Transverse colon (tissue), 4 donors: ENCODE measurements at places on chromosomes 11 and 22. TPM values are rescaled to one million over a fixed set of nuclear protein-coding genes. Genes with fewer than 3 reads are reported as not detected.

Gene DERL3
- 1.9 TPM for total RNA-seq

DNA sequence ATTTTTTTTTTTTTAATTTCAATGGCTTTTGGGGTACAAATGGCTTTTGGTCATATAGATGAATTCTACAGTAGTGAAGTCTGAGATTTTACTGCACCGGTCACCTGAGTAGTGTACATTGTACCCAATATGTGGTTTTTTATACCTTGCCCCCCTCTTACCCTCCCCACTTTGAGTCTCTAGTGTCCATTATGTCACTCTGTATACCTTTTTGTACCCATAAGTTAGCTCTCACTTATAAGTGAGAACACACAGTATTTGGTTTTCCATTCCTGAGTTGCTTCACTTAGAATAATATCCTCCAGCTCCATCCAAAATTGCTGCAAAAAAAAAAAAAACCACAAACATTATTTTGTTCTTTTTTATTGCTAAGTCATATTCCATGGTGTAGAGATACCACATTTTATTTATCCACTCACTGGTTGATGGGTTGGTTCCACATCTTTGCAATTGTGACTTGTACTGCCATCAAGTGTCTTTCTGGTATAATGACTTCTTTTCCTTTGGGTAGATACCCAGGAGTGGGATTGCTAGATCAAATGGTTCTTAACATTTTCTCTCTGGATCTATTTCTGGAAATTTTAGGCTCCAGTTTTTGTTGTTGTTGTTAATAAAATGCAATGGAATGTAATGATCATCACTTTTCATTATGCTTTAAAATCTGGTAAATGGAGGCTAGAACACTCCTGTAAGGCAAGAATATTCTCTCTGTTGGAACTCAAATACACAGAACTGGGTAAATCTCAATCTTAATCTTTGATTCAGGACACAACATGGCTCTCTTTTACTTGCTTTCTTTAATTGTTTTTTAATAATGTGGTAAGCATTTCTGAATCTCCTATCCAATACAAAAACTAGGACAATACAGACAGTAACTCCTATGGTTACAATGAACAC lies 10.3 kb downstream of the NEAT1 start:
- peak; percentile 3 for DNase-seq

DNA sequence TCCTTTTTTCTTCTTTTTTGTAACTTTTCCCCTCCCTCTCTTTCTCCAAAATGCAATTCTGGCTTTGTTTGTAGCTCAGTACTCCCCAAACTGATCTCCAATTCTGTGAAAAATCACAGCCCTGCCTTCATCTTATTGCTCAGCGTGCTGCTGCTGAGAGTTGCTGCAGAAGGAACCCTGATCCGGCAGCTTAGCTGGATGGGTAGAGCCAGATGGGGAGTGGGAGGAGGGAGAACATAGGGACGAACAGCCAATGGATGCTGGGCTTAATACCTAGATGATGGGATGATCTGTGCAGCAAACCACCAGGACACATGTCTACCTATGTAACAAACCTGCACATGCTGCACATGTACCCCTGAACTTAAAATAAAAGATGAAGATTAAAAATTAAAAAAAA lies 47.5 kb upstream of the E2F8 start:
- DNase-seq = no peak

- no peak for DNase-seq
These were observed 49.7 kb downstream of the TRIOBP start for GRCh38 chr22:37746366-37747079.

DNA sequence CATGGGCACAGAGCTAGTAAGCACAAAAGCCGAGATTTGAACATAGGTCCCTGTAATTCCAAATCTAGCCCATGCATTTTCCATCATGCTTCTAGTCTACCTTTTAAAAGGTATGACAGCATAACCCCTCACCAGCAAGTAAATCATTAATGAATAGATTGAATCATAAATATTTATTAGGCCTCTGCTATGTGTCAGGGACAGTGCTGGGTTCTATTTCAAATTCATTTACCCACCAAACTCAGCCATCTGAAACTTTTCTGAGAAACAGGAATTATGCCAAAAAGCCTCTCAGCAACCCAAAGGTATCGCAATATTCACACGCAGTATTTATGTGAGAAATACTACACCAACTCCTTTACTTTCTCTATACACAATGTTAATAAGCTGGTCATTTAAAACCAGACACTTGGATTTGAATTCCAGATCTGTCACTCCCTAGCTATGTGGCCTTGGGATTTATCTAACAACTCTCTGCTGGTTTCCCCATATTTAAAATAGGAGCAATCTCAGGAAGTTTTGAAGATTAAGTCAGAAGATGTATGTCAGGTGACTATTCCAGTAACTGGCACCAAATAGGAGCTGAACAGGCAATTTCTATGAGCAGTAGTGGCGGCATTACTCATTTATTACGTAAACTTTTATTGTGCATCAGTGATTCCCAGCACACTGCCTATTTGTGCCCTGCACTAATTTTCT lies 191.4 kb downstream of the TENM4 start:
- DNase-seq = no peak

Gene CHRNA10
- total RNA-seq = not detected

DNA sequence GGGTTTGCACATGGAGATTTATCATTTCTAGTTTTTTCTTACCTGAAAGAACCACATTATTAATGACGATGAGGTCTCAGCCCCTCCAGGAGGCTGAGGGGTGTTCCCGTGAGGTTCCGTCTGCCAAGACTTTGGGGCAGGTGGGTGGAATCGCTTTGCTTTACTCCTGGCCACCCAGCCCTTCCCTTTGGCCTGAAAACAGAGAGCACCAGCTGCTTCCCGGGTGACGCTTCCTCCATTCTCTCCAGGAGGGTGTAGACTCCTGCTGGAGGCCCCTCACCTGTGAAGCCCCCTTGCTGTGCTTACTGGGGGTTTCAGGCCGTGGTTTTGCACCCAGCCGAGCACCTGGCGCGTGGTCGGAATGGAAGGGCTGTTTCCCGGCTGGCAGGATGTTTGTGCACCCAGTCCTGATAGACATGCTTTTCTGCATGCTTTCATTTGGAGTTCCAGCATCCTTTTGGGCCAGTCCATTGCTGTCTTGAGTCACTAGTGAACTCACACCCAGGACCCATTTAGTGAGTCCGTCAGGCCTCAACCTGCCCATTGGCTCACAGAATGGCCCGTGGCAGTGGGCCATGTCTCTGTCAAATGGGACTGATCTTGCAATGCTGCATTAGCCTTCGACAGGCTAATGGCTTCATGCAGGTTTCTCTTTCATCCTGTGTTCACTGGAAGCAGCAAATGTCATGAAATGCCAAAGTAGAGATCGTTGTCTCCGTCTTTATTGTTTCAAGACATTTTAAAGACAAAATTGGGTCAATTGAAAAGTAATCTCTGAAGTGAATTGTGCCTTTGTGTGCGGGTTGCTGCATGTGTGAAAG lies 360.8 kb downstream of the TBC1D22A start:
- DNase-seq = no peak

Gene HOATZ
- total RNA-seq = not detected

DNA sequence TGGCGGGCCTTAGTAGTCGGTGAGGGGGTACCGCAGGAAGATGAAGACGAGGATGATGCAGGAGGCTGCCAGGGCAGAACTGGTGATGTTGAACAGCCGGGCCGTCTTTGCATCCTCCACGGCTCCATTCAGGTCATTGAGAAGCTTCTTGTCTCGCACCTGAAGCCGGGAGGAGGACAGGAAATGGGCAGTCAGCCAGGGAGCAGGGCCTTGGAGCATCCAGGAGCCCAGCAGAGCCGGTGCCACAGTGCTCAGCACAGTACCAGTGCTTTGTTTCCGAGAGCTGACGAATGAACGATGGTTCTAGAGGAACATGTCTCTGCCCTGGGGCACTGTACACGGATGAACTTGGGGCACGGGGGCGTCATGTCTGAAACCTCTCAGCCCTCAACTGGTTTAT lies 15.1 kb downstream of the IFITM10 start:
- DNase-seq = no peak

- DNase-seq = peak; percentile 53
These were observed 718 bp downstream of the CHKA start for GRCh38 chr11:68120273-68121066.

DNA sequence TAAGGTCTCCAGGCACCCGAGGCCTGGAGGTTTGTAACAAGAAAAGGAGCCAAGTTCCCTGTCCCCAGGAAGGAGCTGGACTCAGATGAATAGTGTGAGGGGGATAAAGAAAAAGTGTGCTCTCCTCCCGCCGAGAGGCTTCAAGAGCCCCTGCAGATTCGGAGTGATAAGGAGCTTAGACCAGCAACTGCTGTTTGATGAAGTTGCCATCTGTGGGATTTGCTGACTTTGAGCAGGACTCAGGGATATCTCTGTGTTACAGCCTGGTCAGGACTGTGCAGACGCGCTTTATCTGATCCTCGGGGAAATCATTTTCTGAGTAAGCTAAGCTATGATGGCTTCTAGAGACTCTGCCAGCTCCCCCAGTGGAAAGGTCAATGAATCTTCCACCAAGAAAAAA lies 1017.0 kb downstream of the TBC1D22A start:
- DNase-seq = no peak

DNA sequence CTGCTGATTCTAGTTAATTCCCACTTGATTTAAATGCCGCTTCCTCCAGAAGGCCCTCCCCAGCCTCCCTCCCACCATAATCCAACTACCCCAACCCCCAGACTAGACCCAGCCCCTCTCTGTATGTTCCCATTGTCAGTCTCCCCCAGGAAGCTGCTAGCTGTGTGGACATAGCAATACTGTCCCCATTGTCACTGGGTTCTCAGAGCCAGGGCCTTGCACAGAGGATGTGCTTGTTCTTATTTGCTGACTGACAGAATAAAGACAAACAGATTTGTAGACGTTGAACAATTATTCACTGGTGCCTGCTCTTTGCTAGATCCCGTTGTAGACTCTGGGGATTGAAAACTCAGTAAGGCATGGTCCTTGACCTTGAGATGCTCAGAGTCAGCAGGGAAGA lies 45.7 kb upstream of the NAV2 start:
- no peak for DNase-seq

DNA sequence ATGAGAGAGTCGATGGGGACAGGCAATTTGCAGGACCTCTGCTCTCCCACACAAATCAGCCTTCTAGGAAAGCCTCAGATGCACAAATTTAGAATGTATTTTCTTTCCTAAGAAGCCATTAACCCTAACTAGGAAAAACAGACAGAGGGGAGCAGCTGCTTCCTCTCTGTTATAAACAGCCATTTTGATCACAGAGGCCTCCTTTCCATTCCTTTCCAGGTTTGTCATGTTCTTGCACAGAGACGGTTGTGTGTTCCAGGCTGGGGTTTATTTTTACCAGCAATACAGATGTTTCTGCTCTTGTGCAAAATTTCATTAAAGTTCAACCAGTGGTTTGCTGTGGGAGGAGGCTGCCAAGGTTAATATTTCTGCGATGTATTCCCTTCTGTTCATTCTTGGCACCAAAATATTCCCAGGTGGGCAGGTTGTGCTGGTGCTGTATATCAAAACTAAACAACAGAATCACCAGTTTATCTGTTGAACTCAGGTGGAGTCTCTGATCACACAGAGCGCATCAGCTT lies 90.2 kb downstream of the NAV2 start:
- DNase-seq = no peak

DNA sequence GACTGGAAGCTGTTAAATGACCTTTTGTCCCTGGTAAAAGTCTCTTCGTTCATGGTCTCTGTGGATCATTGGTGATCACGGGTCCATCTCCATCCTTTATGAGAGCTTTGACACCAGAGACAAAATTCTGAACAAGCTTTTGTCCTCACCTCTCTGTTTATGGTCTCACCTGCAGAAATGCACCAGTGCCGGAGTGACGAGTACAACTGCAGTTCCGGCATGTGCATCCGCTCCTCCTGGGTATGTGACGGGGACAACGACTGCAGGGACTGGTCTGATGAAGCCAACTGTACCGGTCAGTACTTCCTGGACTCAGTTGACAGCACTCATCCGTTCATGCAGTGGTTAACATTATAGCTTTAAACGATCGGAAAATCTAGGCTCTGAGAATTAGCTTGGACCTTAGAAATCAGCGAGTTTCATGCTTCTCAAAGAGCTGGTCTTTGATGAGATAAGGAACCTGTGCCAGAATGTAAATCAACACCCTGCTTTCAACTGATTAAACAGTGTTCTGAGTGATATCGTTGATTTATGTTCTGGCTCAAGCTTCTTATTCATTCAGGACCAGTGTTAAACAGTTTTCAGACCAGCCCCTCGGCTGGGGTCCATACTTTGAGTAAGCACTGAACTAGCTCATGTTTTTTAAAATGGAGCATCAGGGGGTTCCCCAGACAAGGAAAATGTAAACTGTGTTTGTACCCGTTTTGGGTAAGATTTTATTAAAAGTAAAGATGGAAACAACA lies 124.5 kb upstream of the SORL1-AS1 start:
- DNase-seq = no peak

GRCh38 chr11:19276859-19277808 lies 36.4 kb upstream of the E2F8 start:
- DNase-seq = peak; percentile 75

Gene CD59
- total RNA-seq = 213 TPM

GRCh38 chr11:71252770-71253730 lies 673 bp upstream of the SHANK2 start:
- peak; percentile 53 for DNase-seq

Gene JHY
- not detected for total RNA-seq

GRCh38 chr11:9203691-9204311 lies 61.3 kb downstream of the DENND5A start:
- no peak for DNase-seq

DNA sequence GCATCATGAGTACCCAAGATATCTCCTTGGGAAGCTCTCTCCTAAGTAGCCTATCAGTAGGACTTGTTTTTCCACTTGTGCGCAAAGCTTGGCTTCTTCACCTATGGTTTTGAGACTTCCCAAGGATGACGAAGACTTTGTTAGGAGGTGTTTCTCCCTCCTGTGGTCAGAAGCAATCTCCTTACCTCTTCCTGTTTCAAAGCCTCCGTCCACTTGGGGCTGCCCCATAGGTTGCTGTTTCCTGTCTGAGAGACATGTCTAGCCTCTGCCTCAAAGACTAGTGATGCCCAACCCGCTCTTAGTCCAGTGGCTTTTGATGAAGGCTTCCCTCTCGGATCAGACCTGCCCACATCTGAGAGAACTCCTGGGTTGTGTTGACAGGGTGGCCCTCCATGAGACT lies 92.9 kb downstream of the TRAF6 start:
- DNase-seq = no peak

GRCh38 chr11:10418259-10418949 lies 36.7 kb upstream of the AMPD3 start:
- DNase-seq = no peak

Gene APOA1
- total RNA-seq = not detected

Gene FAM180B
- total RNA-seq = not detected
